ENCODE measurements at places on chromosomes 1 and 21. TPM values are rescaled to one million over a fixed set of nuclear protein-coding genes. Genes with fewer than 3 reads are reported as not detected.

The BACE2 gene
- 18.1 TPM for total RNA-seq

- peak; percentile 91 for DNase-seq
Observed at GRCh38 chr21:35840197-35840799, 220.0 kb downstream of the SETD4 start.

- DNase-seq = peak; percentile 46
Observed at GRCh38 chr21:42381347-42381984, 14.4 kb downstream of the TMPRSS3 start.

- DNase-seq = no peak
Observed at GRCh38 chr1:88566615-88567387, 117.3 kb upstream of the PKN2 start.

Measured in IMR-90 (cell line).